ENCODE measurements at places on chromosomes 7 and 10.
A peak's percentile ranks its signal among the peaks of the same experiment; 100 is the strongest.

DNA sequence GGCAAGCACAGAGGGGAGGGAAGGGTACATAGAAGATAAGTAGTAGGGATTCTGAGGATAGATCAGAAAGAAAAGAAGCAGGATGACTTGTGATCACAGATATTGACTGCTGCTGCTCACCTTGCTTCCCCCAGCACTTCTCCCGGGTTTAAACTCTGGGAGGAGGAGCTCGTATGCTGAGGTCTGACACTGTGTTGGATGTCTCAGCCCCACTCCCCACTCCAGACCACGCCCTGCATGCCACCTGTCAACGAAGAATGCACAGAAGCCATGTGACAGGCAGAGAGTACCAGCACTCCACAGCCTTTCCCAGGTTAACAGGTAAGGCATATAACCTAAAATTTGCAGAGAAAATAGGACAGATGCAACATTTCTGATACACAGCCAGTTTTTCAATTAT lies 388.9 kb downstream of the TNS3 start:
- no peak for DNase-seq

- peak; percentile 61 for DNase-seq
These were observed 27.3 kb downstream of the SNX10 start for GRCh38 chr7:26318921-26319320.

DNA sequence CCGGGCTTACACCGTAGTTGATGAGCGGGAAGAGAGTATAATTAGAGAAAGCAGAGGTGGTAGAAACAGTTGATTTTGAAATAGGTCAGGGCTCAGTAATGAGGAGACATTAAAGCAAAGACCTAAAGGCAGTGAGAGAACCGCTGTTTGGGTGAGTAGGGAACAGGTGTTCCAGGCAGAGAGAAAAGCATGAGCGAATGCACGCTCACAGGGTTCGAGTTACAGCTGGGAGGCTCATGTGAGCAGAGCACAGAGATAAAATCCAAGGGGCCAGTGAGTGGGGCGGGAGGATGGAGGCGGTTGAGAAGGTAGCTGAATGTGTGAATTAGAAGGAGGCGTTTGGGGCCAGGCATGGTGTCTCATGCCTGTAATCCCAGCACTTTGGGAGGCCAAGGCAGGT lies 39.9 kb downstream of the APBB1IP start:
- no peak for DNase-seq

DNA sequence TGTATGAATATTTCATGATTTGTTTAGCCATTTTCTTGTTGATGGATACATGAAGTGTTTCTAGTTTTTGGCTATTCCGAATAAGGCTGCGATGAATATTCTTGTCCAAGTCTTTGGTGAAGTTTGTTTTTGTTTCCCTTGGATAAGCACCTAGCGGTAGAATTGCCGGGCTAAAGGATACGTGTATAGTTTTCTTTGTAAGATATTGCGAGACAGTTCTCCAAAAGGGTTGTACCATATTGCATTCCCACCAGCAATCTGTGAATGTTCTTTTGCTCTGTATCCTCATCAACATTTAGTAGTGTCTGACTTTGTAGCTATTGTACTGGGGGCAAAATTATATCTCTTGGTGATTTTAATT lies 142.6 kb downstream of the DOCK1 start:
- no peak for DNase-seq

- DNase-seq = no peak
These were observed 8.2 kb downstream of the PPIF start for GRCh38 chr10:79355420-79356017.

DNA sequence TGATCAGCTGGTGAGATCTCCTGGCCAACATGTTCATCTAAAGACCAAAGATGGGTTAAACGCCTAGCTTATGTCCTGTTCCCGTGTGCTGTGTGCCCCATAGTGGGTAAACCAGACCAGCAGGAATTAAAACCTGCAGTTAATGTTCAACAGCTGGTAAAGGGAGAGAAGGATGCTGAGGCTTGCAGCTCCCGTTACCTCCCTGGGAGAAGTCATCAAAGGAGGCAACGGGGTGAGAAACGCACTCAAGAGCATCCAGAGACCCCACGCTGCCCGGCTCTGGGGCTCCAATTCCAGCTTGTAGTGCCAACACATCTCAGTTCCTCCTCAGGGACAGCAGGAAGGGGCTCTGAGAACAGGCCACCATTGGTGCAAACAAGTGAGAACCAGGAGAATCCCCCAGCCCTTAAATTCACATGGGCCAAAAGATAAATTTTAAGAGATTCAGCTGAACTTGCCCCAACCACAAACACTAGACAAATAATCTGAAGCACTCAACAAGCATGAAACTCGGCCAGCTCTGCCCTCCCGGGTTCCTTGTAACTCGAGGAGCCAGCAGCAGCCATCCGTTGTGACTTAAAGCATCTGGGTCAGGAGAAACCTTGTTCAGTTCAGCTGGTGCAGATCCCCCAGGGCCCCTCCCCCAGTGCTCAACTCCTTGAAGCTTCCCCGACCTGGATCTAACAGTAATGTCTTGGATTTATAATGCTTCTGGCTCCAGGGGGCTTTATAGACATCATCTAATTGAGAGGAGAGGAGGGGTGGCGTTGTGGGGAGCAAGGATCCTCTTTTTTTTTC lies 29.4 kb downstream of the FAM241B start:
- no peak for DNase-seq

DNA sequence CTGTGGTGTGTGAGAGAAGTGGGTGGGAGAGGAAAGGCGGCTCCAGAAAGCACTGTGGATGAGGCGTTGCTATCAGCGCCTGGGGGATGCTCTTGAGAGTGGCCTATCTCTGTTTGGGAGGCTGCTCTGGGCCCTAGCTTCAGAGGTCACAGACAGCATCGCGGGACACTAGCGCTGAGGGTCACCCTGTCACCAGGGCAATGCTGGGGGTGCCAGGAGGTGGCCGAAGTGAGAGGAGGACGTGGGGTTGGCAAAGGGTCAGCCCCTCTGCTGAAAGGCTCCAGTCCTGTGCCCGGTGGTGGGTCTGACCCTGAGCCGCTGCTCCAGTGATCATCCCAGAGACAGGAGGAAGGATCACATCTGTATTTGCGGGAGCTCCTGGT lies 3.0 kb upstream of the TACR2 start:
- DNase-seq = no peak

DNA sequence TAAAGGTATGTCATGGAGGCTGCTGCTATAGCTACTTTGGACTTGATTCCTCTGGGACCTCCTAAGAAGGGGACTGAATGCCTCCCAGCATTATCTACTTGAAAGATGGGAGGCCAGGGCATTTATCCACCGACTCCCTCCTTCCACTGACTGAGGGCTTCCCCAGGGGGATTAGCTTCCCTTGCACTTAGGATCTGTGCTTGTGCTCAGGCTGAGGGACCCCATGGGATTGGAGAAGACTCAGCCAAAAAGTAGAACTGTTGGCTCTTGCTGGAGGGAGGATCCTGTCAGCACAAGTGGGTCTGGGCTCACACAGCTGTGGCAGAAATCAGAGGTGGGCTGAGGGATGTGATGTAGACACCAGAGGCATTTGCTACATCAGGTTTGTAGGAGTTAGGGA lies 81.5 kb upstream of the SYPL1 start:
- no peak for DNase-seq

GRCh38 chr10:70404787-70405036 lies 767 bp downstream of the EIF4EBP2 start:
- DNase-seq = no peak

GRCh38 chr10:79223091-79224048 lies 123.9 kb upstream of the PPIF start:
- peak; percentile 27 for DNase-seq

DNA sequence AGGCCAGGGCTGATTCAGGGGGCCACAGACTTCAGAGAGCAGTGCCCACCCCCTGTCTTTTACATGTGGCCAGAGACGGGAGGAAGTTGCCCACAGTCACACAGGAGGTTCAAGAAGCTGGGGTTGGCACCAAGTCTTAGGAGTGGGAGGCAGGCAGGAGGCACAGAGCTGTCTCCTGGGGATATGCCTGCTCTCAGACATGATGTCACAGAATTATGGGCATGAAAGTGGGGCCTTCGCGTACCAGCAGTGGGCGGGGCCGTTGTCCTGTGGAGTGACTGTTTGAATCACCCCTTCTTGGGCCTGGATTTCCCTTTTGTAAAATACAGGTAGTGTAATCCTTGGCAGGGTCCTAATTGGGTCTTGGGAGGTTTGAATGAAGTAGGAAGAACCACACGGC lies 81.2 kb upstream of the PPIF start:
- DNase-seq = no peak

- peak; percentile 90 for DNase-seq
These were observed 54.4 kb downstream of the SEMA3A start for GRCh38 chr7:84139986-84140729.

DNA sequence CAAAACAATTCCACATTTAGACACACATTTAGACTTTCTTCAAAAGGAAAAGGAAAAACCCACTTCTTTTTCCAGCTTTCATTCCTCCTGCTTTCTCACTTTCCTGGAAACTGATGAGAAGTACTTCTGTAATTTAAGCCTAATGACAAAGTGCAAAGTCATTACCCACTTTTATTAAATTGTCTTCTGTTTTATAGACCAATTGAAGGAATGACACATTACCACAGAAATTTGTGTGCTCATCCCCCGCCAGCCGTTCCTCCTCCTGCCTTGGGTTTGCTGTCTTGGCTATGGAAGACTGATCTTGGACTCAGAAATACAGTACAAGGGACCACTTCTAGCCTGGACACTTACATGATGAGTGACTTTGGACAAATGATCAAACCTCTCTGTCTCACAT lies 717.8 kb downstream of the SORCS3 start:
- no peak for DNase-seq

DNA sequence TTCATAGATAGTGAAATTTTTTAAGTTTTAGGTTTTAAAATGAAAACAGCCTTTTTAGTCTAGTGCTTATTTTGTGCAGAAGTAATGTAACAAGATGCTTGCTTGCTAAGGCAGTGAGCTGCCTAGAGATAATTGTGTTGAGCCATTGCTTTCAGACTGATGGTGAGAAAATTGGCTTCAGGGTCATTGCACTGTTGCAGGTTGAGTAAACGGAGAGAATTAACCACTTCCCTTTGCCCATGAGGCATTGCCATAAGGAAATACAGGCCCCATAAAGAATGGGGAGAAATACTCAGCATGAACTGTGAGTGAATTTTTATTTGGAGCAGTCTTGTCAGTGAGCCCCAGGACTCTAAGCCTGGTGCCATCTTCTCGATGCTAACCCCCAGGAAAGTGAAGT lies 140.5 kb downstream of the LRRC4 start:
- no peak for DNase-seq

DNA sequence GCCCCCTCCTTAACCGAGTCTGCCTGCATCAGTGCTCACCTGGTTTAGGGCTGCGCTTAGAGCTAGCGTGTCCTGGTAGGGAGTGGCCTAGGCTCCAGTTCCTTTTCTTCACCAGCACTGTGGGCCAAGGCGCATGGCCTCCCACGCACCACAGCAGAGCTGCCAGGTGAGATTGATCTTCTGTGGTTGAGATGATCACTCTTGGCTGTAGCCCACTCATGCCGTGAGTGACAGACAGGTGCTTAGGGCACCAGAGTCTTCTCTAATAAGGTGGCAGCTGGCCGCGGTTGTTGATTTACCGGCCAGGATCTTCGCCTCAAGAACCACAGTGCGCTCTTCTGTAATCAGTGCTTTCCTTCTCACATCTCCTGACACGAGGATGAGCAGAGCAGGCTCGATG lies 157.2 kb upstream of the INSYN2A start:
- no peak for DNase-seq

- DNase-seq = no peak
These were observed 89.9 kb downstream of the ZNF277 start for GRCh38 chr7:112296432-112296831.

DNA sequence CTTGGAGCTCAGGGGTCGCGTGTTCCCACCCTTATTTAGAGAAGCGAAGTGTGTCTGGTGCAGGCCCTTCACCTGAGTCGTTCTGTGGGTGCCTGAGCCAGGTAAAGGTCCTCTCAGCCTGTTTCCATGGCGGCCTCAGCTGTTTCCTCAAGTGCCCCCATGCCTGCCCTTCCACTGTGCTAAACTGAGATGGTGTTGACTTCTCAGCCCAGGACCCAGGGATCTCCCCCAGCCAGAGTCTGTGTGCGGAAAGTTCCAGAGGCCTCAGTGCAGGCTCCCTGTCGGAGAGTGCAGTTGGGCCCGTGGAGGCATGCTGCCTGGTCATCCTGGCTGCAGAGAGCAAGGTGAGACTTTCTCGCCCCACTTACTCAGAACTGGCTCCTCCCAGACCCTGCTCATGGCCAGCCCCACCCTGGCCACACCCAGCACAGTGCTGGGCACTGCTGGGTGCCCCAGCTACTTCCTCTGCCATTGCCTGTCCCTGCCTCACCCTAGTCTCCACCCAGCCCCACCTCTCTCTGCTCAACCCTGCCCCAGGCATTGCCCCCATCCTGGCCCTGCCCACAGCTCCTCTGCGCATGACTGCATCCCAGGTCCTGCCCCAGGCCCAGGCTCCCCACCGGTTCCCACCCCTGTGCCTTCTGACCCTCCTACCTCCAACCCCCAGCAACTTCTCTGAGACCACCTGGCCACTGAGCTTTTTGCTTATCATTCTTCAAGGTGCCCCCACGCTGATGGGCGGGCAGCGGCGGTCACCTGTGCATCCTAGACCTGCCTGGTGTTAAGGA lies 20.3 kb downstream of the NACAD start:
- no peak for DNase-seq

DNA sequence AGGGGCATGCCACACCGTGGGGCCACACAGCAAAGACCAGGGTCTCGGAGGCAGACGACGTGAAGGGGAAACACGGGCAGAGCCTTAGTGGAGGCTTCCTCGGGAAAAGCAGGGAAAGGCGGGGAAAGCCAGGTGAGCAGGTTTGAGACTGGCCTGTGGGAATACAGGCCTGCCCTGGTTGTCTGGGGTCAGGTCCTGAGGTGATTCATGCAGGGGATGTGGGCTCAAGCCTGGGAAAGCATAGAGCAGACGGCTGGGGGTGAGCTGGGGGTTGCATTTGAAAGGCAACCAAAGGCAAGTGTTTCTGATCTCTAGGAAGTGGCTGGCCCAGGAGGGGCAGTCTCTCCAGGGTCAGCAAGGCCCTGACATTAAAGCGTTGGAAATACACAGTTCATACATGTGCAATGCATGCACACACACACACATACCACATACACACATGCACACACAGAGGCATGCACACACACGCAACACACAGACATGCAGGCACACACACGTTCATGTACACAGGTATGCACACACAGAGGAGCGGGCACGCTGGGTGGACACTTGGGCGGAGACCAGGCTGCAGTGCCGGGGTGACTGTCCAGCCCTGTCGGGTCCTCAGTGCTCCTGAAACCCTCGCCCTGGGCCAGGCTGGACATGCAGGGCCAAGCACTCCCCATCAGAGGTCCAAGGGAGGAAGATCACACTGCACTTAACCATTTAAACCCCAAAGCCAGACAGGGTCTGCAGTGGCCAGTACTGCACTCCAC lies 51.8 kb downstream of the DPYSL4 start:
- DNase-seq = no peak

- no peak for DNase-seq
These were observed 41.6 kb upstream of the MET start for GRCh38 chr7:116630357-116630756.

DNA sequence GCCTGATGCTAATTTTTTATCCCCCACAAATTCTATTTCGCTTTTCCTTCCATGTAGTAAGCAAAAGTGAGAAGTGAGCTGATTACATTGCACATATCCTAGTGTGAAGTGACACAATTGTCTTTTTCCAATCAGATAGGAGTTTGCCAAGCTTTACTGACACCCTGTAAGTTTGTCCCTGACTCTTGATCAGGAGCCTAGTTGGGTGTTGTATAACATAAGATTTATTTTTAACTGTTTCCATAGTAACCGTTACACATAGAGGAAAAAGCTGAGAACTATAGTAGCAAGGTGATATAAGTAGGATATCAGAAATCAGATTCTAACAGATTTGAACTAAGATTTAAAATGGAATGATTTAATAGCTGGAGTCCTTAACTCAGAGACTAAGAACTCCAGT lies 31.2 kb downstream of the EXOC4 start:
- DNase-seq = no peak

All from COLO829 (cell line).